Muscle of leg (tissue), 16 donors: ENCODE measurements at places on chromosomes 6 and 20. TPM values are rescaled to one million over a fixed set of nuclear protein-coding genes. Genes with fewer than 3 reads are reported as not detected.

DNA sequence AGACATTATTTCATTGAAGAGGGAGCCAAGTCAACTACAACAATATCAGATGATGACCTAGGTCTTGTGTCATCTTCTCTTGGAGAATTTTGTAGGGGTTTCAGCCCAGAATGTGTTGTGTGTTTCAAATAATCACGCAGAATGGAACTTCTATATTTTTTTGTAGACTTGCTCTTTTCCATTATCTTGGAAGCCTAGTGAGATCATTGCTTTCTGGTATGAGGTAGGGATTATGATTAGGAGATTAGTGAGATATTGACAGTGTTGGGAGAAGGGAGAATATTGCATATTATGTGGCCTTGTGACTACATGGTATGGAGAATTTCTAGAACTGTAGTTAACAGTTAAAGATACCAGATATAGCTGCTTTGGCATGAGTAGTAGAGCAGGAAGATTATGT, 423.6 kb upstream of the PLCB4 start:
- peak; percentile 43 for DNase-seq

Gene FNDC11
- polyA plus RNA-seq, result 0.27 TPM

Gene TP53TG5
- polyA plus RNA-seq, result 0.92 TPM

Gene HIVEP2
- 14.8 TPM for polyA plus RNA-seq

GRCh38 chr20:52518735-52519134, 327.2 kb upstream of the ZFP64 start:
- no peak for DNase-seq
